ENCODE measurements at places on chromosomes 2 and 18.

DNA sequence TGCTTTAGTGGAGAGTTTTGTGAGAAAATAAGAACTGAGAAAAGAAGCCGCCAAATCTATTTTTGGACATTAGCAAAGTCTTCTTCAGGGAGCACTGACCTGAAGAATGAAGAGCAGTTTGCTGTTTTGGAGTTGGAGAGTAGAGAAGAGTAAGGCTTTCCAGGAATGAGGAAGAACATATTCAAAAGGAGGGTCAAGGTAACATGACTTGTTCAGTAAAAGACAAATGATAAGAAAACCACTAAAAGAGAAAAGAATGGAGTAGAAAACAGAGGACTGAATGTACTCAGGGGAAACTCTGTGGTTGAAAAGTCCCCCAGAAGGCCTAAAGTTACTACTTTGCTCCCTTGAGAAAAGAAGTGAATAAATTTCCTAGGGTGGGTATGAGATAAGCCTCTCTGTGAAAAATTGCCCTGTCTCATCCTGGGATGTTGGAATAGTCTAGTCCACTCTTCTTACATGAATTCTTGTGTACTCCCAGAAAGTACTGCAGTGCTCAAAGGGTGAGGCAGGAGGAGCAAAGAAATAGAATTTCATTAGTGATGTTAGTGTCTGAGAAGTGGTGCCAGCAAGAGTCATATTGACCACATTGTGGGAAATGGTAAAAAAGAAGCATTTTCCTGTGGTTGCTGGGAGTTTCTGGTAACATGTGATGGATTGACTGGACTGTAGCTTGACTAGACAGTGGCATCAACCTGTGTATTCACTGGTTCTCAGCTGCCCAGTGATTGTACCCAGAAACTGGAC, 27.8 kb downstream of the MBD5 start:
- no peak for DNase-seq

- no peak for DNase-seq
Measured at GRCh38 chr2:232999354-232999753, 13.7 kb downstream of the NGEF start.

DNA sequence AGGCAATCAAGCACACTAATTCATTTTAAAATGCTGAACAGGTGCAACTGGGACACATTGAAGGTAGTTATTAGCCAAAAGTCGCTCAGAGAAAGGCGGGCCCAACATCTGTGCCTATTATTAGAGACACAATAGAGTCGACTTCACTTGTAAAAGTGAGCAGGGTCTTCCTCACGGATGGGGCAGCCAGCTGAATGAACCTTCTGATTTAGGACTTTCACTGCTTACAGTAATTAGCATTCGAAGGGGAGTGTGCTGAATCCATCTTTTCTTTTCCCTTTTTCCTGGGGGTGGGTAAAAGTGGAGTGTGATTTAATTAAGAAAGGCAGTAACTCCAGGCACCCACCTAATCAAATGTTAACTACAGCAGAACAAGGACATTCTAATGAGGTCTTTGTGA, 677.7 kb downstream of the DCDC2C start:
- DNase-seq = no peak

- no peak for DNase-seq
Measured at GRCh38 chr2:146147448-146148012, 1627.6 kb upstream of the ZEB2 start.

DNA sequence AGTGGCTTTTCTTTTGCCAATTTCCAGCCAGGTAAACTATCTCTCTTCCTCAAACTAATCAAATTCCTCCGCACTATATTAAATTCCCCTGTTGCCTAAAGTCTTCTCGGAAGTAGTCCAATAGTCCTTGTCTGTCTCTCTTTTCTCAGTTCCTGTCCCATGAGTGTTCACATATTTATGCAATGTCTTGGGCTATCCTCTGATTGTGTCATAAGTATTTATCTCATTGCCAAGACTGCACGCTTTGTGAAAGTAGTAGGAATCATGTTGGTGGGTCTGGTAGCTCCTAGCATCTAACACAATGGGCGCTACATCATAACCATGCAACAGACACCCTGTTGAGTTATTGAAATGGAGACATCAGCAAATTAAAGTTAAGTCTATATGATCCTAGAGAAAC, 59.9 kb upstream of the POU3F3 start:
- no peak for DNase-seq

- DNase-seq = no peak
Measured at GRCh38 chr2:152033011-152033925, 65.6 kb downstream of the CACNB4 start.

- DNase-seq = peak; percentile 44
Measured at GRCh38 chr2:108534584-108535356, 500 bp downstream of the LIMS1 start.

GRCh38 chr2:136424112-136424511, 306.2 kb upstream of the CXCR4 start:
- DNase-seq = peak; percentile 12

- DNase-seq = no peak
Measured at GRCh38 chr2:69231612-69232277, 155.3 kb downstream of the GFPT1 start.

DNA sequence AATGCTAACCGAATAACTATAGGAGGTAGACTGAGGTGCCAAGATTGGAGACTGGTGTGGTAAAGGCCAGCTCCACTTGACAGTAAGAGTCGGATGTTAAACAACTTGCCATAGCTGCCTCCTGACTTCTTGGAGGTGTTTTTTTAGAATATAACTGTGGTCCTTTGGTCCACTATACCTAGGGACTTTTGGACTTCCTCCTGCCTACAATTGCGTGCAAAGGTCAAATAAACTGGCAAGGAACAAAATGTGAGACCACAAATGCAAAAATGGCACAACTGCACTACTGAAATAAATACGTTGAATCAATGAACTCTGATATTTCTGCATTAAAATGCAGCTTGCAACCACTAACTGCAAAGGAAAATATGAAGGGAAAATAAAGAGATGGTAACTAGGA, 338.6 kb downstream of the NRXN1 start:
- DNase-seq = no peak

DNA sequence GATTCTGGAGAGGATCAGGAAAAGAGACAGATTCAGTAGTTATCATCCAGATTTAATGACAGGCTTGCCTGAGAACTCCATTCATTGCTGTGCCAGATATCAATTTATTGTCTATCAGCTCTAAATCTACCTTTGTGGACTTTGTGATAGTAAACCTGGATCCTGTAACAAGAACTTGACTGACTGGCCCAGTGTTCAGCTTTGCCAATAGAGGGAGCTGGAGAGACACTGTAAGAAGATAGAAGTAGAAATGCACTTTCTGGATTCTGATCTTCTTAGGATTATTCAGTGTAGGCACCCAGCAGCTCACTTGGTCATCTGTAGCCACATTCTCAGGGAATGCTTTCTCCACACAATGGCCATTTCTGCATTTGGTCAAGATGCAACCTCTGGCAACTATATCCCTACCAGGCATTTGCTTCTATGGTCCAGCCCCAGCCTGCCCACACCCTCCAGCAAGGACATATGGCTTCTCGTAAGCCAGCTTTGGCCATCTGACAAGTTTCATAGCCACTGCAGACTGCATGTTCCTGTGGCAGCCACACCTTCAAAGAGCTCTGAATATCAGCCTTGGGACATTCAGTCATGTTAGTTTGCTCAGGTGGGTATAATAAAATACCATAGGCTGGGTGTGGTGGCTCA, 6.1 kb upstream of the SERPINB8 start:
- peak; percentile 42 for DNase-seq

DNA sequence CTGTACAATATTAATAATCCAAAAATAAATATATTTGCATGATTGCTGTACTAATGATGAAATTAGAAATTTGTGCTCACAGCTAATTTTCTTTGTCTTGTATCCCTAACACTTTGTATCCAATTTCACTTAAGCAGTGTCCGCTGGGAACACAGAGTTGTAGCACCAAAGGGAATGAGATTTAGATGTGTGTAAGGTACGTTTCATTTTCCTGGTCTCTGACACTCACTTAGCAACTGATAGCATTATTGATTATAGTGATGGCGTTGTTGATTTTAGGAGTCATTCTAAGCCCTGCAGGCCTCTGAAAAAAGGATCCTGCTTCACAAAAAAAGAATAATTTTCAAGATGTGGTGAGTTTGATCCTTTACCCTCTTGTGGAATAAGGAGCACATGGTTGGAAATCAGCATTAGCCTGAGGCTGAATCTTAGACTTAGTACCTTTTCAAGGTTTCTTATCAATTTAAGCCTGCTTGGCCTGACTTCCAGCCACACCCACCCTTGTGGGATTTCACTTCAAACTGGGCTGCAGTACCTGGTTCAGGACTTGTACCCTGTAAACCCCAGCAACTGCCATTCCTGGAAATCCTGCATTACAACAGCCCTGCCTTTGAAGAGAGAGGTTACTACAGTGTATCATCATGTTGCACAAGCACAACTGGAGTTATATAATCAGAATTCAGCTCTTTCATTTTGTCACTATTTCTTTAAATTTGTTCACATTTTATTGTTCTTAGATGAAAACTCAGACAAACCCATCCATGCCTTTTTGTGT, 116.2 kb downstream of the RND3 start:
- no peak for DNase-seq

GRCh38 chr2:22855081-22855480, 529.9 kb upstream of the KLHL29 start:
- DNase-seq = no peak

DNA sequence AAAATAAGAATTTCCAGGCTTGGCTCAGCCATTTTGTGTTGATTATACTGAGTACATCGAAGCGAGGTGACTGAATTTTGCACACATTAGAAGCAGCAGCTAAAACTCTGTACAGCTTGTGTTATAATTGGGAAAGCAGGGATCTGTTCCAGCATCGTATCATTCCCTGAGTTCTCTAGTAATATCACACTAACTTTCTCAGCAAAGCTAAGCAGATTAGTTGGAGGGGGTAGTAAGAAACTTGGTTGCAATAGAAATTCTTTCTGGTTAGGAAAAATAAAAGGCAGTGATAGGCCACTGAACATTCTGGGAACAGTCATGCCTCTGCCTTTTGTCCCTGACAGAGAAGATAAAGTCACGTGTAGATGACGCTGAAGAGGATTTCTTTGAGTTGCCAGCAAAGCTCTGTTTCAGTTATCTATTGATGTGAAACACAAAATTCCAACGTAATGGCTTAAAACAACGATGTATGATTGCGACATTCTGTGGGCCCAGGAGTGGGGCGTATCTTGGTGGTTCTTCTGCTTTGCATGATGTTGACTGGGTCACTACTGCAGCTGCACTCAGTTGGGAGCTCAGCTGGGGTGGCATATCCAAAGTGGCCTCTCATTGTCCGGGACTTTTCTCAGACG, 202.1 kb upstream of the MEX3C start:
- DNase-seq = no peak

- peak; percentile 39 for DNase-seq
Measured at GRCh38 chr2:48448274-48449061, 81.5 kb upstream of the STON1 start.

Data from SW480 (cell line).